Left lung (tissue), 14 donors: ENCODE measurements at places on chromosomes 3 and 15. TPM values are rescaled to one million over a fixed set of nuclear protein-coding genes. Genes with fewer than 3 reads are reported as not detected.

DNA sequence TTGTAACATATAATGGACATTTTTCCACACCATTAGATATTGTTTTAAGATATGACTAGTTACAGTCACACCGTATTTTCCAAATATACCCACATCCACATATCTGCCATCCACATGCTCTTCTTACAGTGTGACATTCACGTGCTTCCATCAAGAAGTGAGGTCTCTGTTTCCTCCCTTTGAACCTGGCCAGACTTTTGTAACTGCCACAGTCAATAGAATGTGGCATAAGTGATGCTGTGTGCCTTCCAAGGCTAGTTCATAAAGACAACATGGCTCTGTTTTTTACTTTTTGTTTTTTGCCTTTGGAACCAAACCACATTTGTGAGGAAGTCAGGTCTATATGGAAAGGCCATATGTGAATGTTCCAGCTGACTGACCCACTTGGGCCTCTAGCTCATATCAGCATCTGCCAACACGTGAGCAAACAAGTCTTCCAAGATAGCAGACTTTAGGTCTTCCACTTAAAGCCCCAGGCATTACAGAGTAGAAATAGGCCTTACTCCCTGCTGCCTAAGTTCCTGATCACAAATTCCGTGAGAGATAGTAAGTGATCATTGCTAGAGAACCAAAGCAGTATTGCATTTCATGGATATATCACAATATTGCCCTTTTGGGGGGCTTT lies 27.1 kb downstream of the EIF1B start:
- no peak for DNase-seq

DNA sequence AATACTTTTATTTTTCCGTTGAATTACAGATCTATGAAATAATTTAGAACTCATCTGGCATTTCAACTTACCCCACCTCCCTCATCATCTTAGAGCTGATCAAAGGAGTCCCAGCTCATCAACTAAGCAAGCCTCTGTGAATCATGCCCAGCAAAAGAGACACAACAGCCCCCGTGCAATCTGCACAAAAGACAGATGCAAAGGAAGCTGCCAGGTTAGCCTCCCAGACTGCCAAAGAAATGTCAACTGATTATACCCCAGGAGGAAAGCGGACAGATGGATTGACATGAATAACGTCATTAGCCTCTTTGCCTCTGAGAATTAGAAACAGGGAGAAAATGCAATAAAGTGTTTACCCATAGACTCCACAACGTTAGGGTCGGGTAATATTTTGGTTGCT lies 75.0 kb downstream of the GABRB3 start:
- DNase-seq = no peak

The TOP2B gene
- polyA plus RNA-seq = 308 TPM

DNA sequence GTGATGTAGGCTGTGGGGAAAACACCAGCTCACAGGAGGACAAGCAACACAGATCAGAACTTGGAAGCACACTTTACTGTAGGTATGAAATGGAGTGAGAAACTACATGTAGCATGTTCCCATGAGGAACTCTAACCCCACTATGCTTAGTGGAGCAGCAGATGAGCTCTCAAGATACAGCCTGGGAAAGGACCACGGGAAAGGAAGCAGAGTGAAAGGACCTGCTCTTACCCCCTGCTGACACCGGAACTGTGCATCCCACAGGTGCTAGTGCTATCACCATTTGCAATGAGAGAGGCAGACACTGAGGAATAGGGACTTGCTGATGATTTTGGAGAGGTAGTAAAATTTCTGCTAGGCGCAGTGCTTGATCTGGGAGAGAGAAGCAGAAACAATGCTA lies 28.6 kb downstream of the USP4 start:
- no peak for DNase-seq

DNA sequence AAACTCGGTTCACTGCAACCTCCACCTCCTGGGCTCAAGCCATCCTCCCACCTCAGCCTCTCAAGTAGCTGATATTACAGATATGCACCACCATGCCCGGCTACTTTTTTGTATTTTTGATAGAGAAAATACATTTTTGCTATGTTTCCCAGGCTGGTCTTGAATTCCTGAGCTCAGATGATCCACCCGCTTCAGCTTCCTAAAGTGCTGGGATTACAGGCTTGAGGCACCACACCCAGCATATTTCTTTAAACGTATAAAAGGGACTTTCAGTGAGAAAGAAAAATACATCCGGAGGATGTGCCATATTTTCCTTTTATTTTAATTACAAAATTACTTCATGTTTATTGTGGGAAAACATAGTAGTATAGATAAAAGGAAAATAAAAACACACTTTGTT lies 55.2 kb downstream of the RPL39L start:
- no peak for DNase-seq

DNA sequence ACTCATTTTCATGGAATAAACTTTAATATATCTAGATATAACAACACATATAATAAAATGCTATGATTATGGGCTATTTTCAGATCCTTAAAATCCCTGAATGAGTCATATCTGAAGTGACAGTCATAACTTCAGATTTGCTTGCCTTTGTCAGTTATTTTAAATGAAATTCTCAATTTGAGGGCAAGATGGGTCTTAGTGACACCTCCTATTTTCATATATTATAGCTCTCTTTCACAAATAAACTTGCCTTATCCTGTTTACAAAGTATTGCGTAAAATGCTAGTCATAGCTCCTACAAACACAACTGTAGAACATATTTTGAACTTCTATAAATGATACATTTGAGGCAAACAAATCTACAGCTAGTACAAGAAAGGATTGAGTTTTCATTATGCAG lies 6.2 kb upstream of the THRB start:
- DNase-seq = no peak

- DNase-seq = no peak
Measured at GRCh38 chr3:118144919-118145318, 889.7 kb downstream of the IGSF11 start.
